Activated naive CD8-positive, alpha-beta T cell treated with anti-CD3 and anti-CD28 coated beads, Interleukin-2, amount 50 U/mL, for 16 hours (primary cell): ENCODE measurements at places on chromosomes 3 and 15.

DNA sequence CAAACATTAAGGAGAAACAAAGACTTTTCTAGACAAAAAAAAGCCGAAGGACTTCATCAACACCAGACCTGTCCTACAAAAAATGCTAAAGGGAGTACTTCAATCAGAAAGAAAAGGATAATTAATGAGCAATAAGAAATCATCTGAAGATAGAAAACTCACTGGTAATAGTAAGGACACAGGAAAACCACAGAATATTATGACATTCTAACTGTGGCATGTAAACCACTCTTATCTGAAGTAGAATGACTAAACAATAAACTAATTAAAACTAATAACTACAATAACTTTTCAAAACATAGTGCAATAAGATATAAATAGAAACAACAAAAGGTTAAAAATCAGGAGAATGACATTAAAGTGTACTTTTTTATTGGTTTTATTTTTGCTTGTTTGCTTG lies 584.5 kb upstream of the CCDC54 start:
- no peak for DNase-seq

- DNase-seq = no peak
These were observed 41.7 kb upstream of the PRICKLE2 start for GRCh38 chr3:64266983-64267382.

DNA sequence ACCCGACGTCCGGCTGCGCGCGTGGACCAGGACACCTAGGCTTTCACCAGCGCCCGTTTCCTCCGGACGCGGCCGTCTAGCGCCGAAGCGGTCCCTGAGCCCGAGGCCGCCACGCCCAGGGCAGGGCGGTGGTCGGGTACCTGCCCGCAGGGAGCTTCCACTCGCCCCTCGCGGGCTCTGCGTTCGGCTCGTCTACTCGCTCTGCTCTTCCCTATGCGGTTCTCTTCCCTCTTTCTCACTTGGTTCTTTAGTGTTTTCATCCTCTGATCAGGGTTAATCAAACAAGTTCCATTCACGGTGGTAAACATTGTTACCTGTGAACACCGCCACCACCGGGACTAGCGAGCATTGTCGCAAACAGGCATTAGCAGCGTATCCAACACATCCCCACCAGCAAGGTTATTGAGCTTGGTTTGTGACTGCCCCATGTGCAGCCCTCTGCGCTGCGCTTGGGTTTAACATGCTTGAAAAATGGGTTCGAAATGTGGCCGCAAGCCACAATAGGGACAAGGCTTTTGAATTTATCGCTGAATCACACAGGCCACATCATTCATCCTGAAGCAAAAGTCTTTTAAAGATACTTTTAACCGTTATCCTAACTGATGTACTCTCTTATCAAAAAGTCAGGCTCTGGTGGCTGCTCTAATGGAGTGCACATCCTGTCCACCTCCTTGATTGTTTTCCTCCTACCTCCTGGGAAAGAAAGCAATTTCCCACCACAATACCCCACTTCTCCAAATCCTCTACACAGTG lies 843 bp upstream of the CD47 start:
- no peak for DNase-seq

GRCh38 chr3:30004481-30004880 lies 601.9 kb upstream of the TGFBR2 start:
- no peak for DNase-seq

GRCh38 chr3:134988666-134989065 lies 193.6 kb downstream of the EPHB1 start:
- DNase-seq = no peak

DNA sequence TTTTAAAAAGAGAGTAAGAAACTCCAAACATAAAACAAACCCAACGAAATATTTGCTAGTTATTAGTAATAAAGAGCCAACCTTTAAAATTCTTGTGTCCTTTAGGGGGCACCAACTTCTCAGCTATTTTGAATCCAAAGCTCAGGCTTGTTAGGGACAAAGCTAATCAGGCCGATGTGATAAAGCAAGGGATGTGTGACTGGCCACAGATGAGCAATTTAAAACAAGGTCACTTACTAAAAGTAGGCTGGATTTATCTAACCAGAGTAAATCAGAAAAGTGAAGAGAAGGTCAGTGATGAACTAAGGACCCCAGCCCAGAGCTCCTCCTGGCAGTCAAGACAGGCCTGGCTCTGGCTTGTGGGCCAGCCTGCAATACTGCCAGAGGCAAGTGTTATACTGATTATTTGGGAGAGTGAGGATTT lies 108.5 kb downstream of the CYP19A1 start:
- no peak for DNase-seq

DNA sequence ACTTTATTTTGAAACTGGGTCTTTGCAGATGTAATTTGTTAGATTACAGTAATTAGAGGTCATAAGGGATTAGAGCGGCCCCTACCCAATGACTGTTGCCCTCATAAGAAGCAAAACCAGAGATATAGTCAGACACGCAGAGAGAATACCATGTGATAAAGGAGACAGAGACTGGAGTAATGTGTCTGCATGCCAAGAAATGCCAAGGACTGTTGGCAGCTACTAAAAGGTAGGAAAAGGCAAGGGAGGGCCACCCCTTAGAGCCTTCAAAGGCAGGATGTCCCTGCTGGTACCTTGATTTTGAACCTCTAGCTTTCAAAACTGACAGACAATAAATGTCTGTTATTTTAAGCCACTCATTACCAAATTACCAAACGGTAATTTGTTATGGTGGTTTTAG lies 548.2 kb downstream of the FHIT start:
- DNase-seq = no peak

DNA sequence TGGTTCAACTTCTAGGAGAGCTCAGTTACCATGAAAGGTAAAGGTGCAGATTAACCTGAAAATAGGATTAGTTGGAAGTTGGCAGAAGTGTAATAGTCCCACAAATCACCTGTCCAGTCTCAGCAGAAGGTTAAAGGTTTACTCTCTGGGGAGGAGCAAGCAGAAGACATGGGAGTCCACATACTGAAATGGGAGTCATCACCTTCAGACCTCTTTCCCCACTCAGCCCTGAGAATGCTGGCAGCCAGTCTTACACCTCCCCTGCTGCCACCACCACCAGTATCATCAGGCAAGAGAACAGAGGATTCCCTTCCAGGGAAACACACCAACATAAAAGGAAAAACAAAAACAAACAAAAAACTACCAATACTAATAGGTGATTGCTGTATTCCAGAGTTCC lies 13.8 kb upstream of the PLA2G4D start:
- DNase-seq = no peak

GRCh38 chr3:20145874-20146273 lies 40.1 kb downstream of the SGO1 start:
- no peak for DNase-seq

GRCh38 chr3:168396861-168397260 lies 301.1 kb upstream of the GOLIM4 start:
- DNase-seq = no peak

GRCh38 chr3:134655706-134656105 lies 4.9 kb upstream of the KY start:
- DNase-seq = no peak

GRCh38 chr15:52114261-52115055 lies 1.9 kb upstream of the BCL2L10 start:
- no peak for DNase-seq

DNA sequence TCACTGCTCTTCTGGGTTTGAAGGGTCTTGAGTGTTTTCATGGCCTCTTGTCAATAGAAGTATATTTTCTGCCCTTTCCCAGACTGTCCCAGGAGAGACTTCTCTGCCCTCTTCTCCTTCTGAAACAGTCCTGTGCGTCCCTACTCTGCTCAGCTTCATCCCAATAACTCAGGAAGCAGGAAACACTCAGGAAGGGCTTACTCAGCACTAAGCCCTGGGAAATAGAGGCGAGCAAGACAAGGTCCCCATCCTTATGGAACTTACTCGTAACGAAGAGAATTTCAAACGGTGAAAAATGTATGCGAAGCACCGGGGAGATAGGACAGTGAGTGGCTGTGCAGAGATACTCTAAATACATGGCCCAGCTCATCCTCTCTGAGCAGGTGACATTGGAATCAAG lies 52.8 kb upstream of the TFRC start:
- DNase-seq = no peak

DNA sequence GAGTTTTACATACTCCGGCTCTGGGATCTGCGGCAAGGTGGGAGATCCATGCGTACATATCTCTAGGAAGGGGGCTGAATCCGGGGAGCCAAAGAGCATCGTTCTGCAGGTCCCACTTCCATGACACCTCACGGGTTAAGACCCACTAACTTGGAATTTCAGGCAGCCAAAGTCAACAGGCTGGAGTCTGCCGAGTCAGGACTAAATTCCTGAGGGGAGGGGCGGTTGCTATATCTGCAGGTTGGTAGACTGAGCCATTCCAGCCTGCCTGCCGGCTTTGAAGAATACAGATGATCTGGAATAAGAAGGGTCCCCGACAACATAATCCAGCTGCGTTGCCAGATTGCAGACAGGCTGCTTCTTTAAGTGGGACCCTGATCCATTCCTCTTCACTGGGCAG lies 65.4 kb upstream of the PEX5L start:
- no peak for DNase-seq

DNA sequence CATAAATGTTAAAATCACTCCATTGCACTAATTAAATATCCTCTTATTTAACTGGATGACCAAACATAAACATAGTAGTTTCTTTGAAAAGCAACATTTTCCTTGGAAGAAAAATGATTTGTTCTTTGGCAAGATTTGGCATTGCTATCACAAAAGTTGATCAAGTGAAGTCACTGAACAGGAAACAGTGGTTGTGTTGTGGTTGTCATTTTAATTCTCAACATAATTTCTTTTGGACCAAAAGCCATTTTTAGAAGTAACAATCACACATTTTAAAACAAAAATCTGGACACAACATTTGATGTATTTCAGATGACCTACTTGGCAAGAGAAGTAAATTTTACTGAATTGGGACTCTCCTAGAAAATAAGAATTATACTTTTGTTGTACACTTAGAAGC lies 872.3 kb downstream of the ROBO1 start:
- no peak for DNase-seq

DNA sequence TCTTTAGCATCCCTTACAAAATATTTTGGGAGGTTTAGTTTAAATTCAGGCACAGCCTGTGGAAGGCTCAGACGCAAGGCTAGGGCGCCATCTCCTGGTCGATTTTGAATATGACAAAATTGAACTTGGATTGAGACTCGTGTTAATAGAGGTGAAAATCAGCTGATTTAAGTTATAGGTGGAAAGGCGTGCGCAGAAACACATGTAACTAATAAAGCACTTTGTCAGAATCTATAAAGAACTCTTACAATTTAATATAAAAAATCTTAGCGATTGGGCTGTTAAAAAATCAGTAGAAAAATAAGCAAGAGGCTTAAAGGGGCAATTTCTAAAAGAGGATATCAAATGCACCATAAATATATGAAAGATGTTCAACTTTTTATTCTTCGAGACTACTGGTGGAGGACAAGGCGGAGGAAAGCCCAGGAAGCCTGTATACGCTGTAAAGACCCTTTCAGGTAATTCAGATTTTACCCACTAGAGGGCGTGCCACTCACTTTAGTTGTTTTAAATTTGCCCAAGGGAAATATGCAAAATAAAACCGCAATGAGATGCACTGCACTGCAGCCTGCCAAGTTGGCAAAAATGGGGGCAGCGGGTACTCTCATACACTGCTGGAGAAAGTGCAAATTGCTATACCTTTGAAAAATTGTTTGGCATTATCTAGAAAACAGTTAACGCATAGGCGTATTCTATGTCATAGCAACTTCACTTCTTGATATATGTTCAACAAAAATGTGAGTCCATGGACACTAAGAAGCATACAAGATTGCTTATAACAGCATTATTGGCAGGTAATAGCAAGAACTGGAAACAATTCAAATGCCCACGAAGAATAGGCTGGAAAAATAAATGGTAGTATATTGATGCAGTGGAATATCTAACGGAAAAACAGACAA lies 64.7 kb downstream of the SLC30A4 start:
- peak; percentile 58 for DNase-seq

DNA sequence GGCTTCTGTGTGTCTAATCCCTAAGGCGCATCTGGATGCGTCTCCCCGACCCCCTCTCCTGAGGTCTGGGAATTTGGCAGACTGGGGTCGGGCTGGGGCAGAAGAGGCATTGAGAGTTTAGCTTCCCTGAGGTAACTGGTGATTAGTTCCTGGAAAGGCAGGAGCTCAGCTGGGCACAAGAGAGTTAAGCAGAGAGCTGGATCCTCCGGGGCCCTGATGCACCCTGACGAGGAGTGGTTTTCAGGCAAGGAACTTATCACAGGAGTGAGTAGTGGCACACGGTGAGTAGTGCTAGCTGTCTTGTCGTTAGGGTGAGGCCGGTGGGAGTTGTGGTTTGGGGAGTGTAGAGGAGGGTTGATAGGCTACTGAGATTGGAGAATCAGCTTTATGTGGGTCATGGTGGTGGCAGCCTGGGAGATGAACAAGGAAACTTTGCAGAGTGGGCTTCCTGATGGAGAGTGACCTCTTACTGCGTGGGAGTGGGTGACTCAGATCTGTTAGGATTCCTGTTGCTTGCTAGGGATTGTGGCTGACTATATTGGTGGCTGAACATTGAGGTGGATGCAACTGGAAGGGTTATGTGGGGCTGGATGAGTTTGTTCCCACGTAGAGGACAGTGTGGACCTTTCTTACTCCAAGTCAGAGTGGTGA lies 897 bp downstream of the RAD54L2 start:
- no peak for DNase-seq

- no peak for DNase-seq
These were observed 33.8 kb downstream of the SLC9A9 start for GRCh38 chr3:143814443-143814889.

GRCh38 chr3:39149059-39149455 lies 4.3 kb downstream of the CSRNP1 start:
- no peak for DNase-seq

DNA sequence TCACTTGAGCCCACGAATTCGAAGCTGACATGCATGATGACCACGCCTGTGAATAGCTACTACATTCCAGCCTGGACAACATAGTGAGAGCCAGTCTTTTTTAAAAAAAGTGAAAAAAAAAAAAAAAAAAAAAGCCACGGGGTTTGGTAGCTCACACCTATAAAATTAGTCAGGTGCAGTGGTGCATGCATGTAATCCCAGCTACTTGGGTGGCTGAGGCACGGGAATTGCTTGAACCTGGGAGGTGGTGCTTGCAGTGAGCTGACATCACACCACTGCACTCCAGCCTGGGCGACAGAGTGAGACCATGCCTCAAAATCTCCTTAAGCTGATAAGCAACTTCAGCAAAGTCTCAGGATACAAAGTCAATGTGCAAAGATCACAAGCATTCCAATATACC lies 44.4 kb downstream of the CSNK1G1 start:
- DNase-seq = no peak
